ENCODE measurements at places on chromosomes 1 and 21.

DNA sequence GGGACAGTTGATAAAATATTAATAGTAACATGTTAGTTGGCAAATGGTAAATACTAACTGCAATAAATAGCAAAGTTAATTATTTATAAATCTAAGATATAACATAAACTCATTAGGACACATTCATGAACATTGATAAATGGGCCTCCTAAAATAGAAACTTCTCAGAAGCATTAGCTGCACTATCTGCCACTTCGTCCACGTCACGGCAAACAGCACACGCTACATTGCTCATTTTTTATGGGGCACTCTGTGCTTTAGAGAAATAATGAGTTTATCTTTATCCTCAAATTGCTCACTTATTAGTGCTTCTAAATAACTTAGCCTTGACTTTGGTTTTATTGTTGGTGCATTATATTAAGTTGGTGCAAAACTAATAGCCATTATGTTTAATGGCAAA is 16.3 kb upstream of the HPCAL4 start:
- no peak for DNase-seq

- DNase-seq: no peak
Observed at GRCh38 chr1:16925635-16926490, 4.1 kb downstream of the CROCC start.

DNA sequence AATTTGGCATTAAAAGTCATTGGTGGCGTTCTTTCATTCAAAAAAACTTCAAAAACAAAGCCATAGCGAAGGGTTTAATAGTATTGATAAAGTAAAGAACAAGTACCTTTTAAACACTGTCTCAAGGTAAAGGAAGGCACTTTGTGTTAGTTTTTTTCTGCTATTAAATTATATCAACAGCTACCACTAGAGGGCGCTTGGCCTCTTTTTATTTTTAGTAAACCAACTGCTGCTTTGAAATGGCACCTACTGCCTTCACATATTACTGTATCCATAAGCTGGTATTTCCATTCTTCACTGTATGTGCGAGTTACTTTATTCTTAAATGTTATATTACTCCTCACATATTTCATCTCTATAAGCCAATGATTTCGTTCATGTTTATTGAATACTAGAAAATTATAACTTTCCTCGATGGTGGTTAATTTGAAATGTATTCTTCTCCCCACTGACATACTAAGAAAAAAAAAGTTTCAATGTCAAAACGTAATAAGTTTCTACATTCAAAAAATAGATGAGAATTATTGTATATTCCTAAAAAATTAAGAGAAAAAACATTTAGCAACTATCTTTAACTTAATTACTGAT is 125.7 kb upstream of the CXADR start:
- peak; percentile 67 for DNase-seq

DNA sequence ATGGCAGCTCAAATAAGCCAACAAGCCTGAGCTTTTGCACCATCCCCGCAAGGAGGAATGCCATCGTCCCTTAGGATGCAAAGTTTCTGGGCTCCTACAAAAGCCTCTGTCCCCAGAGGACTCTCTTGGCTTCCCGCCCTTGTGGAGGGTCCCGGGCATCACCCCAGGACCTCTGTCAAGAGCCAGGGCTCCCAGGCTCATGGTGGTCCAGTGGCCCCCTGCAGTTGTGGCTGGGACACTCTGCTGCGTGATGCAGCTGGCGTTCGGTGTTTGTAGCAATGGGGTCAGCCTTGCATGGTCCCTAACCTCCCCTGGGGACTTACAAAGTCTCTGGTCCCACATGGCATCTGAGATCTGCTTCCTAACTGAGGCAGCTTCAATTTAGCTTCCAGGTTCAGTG is 104.7 kb downstream of the RIPK4 start:
- DNase-seq: no peak

- no peak for DNase-seq
Observed at GRCh38 chr1:38615680-38616079, 243.9 kb downstream of the RRAGC start.

- no peak for DNase-seq
Observed at GRCh38 chr1:53060579-53060978, 1.4 kb upstream of the PODN start.

- DNase-seq: no peak
Observed at GRCh38 chr1:6009120-6010040, 17.2 kb upstream of the NPHP4 start.

Data from HT1080 (cell line).